ENCODE measurements at places on chromosomes 1 and 21. TPM values are rescaled to one million over a fixed set of nuclear protein-coding genes. Genes with fewer than 3 reads are reported as not detected.

- H3K36me3 ChIP-seq = no peaks in the 10 kb centered on the region
- no peak overlapping the region for H3K27ac ChIP-seq
- no peaks in the 10 kb centered on the region for H3K4me1 ChIP-seq
- H3K27me3 ChIP-seq = peaks cover 22% of the 10 kb centered on the region
Measured at GRCh38 chr1:158577561-158577960, 2.1 kb downstream of the OR10X1 start.

GRCh38 chr1:205434738-205435137 is 12.9 kb upstream of the LEMD1 start:
- H3K4me1 ChIP-seq = peaks cover 47% of the 10 kb centered on the region
- H3K4me3 ChIP-seq = no peak overlapping the region
- H3K27ac ChIP-seq = no peak overlapping the region
- no peaks in the 10 kb centered on the region for H3K36me3 ChIP-seq
- no peaks in the 10 kb centered on the region for H3K27me3 ChIP-seq

GRCh38 chr1:172238965-172239364 is 181.5 kb upstream of the C1orf105 start:
- no peak overlapping the region for H3K4me3 ChIP-seq
- no peaks in the 10 kb centered on the region for H3K36me3 ChIP-seq

Gene S100A7A
- total RNA-seq = not detected

- DNase-seq = no peak
- H3K4me3 ChIP-seq = no peak overlapping the region
- peaks cover 29% of the 10 kb centered on the region for H3K4me1 ChIP-seq
- H3K27me3 ChIP-seq = no peaks in the 10 kb centered on the region
Measured at GRCh38 chr1:30744060-30744756, 13.4 kb downstream of the LAPTM5 start.

GRCh38 chr1:82830690-82831380 is 1030.1 kb downstream of the ADGRL2 start:
- no peak overlapping the region for H3K27ac ChIP-seq
- no peaks in the 10 kb centered on the region for H3K4me1 ChIP-seq
- no peak for DNase-seq

Gene PROX1
- 14.3 TPM for total RNA-seq

GRCh38 chr1:158078569-158079080 is 85.2 kb downstream of the KIRREL1 start:
- no peaks in the 10 kb centered on the region for H3K27me3 ChIP-seq

Gene DDX59
- 19.7 TPM for total RNA-seq

Gene TRIM67
- total RNA-seq = 1.6 TPM

GRCh38 chr1:28822799-28823198 is 10.8 kb downstream of the OPRD1 start:
- no peaks in the 10 kb centered on the region for H3K36me3 ChIP-seq
- H3K4me1 ChIP-seq = peaks cover 4% of the 10 kb centered on the region
- no peak for DNase-seq
- H3K4me3 ChIP-seq = no peak overlapping the region

DNA sequence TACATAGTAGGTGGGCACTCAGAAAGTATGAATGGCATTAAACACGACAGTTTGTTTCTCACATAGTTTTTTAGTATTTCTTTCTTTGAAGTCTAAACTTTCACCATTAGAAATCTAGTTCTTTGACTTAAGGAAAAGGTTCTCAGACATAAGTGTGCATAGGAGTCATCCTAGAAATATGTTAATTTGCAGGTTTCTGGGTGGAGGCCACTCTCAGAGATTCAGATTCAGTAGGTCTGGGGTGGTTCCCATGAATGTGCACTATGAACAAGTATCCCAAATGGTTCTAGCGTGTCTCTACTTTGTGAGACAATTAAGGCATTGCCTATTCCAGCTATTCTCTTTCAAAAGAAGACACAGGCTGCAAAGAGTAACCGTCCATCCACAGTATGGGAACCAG is 119.3 kb downstream of the NGF start:
- H3K27me3 ChIP-seq = peaks cover 2% of the 10 kb centered on the region
- no peaks in the 10 kb centered on the region for H3K36me3 ChIP-seq
- H3K4me3 ChIP-seq = no peak overlapping the region
- no peak for DNase-seq
- no peak overlapping the region for H3K27ac ChIP-seq
- H3K4me1 ChIP-seq = no peaks in the 10 kb centered on the region

- peaks cover 7% of the 10 kb centered on the region for H3K4me1 ChIP-seq
- no peaks in the 10 kb centered on the region for H3K27me3 ChIP-seq
Measured at GRCh38 chr1:242147096-242147976, 148.4 kb upstream of the MAP1LC3C start.

Measured in neural crest cell (in vitro differentiated cells).